H1 (cell line): ENCODE measurements at places on chromosomes 7 and 10. TPM values are rescaled to one million over a fixed set of nuclear protein-coding genes. Genes with fewer than 3 reads are reported as not detected.
A peak's percentile ranks its signal among the peaks of the same experiment; 100 is the strongest.

Gene ITIH5
- 7.6 and 9.8 TPM in 2 replicates for total RNA-seq

DNA sequence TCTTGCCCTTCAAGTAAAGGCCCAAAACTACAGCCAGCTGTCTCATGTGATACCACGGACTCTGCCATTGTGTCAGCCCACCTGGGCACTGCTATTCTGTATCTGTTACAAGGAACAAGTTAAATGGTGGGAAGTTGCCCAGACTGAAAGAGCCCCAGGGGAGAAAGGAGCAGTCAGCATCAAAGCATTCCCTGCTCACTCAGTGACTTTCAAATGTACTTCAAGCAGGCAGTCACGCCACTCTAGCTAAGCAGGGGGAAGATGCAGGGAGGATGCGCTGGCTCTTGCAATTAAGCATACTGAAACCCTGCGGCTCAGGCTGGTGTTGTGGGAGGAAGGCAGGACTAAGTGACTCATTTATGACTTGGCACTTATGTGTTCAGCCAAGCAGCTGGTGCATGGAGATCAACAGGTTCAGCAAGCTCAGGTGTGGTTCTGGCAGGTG is 1249.6 kb downstream of the TYW1 start:
- DNase-seq, result peak; percentile 57

Gene HOXA11
- total RNA-seq, result not detected in 2 replicates

DNA sequence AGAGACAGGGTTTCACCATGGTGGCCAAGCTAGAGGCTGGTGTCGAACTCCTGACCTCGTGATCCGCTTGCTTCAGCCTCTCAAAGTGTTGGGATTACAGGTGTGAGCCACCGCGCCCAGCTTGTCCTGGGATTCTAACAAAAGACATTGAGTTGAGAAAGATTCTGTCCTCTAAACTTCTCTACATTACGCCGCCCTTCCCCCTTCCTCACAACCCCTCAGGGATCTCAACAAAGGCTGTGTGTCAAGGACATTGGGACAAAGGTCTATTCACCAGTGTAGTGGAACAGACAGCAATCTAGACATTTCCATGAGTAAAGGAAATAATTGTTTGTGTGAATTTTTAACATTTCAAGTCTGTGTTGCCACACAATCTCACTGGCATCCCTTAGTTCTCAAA is 68.8 kb upstream of the KIF5B start:
- DNase-seq, result no peak

GRCh38 chr7:83681200-83681778 is 32.4 kb upstream of the SEMA3E start:
- DNase-seq, result no peak

- DNase-seq, result no peak
These were observed 374.7 kb upstream of the BMPER start for GRCh38 chr7:33530664-33531063.

- no peak for DNase-seq
These were observed 99.6 kb downstream of the JMJD1C start for GRCh38 chr10:63365976-63366765.

GRCh38 chr10:62031507-62031906 is 130.0 kb downstream of the ARID5B start:
- DNase-seq, result no peak

- no peak for DNase-seq
These were observed 179.0 kb downstream of the DGKI start for GRCh38 chr7:137667633-137668387.

Gene EPDR1
- 5.9 and 6.4 TPM in 2 replicates for total RNA-seq

GRCh38 chr10:114379631-114380041 is 24.7 kb downstream of the AFAP1L2 start:
- no peak for DNase-seq

Gene CELF2
- 22.7 and 22.9 TPM in 2 replicates for total RNA-seq

Gene FZD8
- 7.1 and 8.6 TPM in 2 replicates for total RNA-seq

DNA sequence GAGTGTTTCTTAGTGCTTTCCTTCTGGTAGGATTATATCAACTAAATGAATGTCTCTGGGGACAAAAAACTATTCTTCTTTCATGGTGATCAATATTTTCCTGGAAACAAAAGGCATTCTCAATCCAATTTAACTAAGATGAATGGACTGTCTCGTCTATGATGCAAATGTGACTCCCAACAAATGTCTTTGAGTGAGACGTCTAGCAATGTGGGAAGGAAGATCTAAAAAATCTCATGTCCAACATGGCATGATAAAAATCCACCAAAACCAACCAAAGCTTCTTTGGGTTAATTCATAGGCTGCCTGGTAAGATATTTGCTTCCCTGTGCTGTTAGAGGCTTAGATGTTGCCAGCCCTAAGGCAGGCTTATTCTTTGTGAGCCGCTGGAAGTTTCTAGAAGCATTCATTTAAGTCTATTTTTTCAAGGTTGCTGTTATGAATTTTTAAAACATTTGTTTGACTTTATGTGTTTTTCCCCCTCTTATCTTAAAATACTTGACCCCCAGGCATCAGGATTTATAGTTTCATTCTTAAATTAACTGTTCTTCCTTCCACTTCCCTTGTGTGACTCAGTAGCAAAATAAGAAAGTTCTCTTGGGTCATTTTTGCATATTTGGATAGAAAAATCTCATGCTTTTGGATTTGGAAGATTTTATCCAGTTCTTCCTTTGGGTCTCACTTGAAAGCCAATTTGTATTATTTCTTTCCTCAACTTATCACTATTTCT is 156.3 kb downstream of the NRP1 start:
- no peak for DNase-seq

- DNase-seq, result peak; percentile 91
These were observed 20.4 kb downstream of the GRID2IP start for GRCh38 chr7:6530626-6531491.

DNA sequence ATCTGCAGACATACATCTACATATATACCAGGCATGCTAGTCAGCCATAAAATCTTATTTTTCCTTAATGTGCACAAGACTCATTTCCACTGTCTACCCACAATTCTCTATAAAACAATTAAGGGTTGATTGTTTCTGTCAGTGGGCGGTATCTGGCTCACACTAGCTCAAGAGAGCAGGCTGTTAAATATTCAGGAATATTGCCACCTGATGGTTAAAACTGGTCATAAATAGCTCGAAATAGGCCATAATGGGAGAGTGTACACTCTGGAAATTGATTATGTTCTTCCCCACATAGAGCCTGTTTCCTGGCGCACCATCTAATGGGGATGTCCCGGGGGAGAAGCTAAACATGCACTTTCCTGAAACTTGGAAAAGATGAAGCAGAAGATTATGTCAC is 620.6 kb upstream of the ANKRD30A start:
- no peak for DNase-seq

DNA sequence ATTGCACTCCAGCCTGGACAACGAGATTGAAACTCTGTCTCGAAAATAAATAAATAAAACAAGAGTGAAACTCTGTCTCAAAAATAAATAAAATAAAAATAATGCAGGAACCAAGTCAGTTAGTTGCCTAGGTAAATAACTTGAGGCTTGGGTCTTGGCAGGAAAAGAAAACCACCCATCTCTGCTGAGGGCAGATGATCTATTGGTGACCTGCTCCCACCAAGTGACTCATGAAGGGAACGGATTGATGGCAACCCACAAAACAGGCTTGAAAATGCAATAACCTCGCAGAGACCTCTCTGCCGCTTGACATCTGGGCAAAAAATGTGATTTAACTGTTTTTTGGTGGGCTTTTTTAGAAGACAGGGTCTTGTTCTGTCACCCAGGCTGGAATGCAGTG is 86.6 kb downstream of the CALN1 start:
- DNase-seq, result no peak

Gene AGMO
- total RNA-seq, result 0.22 and 0.38 TPM in 2 replicates

Gene UNC5B
- total RNA-seq, result 31.8 and 31.9 TPM in 2 replicates
